ENCODE measurements at places on chromosomes 2 and 18.
A peak's percentile ranks its signal among the peaks of the same experiment; 100 is the strongest.

DNA sequence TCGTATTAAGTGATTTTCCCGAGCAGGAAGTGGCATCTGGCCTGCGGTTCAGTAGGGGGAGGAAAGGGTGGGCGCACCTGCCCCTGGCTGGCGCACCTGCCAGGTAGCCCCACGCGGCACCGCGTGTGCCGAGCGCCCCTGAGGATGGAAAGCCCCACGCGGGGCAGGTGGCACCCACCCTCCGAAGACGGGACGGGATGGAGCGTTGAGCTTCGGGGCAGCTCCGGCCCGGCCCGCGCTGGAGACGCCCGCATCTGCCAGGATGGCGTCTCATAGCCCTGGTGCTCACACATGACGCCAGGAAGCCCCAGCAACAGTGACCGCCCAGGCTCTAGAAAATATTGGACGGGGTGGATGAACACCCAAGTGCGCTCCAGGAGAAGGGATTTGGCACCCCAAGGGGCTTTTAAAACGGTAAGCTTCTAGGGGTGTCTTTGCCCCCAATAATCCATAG is 2.5 kb upstream of the NFATC1 start:
- peak; percentile 6 for DNase-seq

- DNase-seq = peak; percentile 84
Observed at GRCh38 chr2:200399046-200399445, 92.6 kb downstream of the SPATS2L start.

DNA sequence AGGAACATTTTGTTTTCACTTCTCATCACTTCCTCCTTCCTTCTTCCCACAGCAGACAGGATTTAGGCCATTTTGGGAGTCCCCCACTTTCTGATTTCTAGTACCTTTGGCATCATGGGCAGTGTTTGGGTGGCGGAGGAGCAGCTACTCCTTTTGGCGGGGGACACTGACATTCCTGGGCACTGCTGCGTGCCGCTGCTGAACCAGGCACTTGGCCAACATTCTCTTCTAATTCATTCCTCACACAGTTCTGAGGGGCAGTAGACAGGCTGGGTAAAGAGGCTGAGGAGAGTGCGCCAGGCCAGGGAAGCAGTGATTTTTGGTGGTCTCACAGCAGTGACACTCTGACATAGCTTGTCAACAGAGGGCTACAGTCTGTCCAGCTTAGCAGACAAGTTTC is 270.2 kb downstream of the LOXHD1 start:
- no peak for DNase-seq

- peak; percentile 13 for DNase-seq
Observed at GRCh38 chr2:36408198-36408703, 52.7 kb downstream of the CRIM1 start.

DNA sequence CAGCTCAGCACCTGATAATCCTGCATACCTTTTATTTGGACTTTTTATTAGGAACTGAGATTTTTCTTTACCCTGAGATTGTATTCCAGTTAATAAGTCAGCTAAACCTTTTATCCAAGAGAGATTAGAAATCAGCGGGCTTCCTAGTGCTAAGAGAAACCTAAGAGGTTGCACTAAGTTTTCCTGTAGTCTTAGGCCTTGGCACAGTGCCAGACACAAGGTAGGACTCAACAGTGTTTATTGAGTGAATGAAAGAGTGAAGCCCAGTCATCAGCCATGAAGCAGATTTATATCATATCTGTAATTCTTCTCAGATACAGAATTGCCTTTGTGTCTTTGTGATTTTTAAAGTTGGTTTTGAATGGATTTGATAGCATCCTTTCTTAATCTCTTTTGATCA is 13.6 kb downstream of the OTX1 start:
- DNase-seq = no peak

- no peak for DNase-seq
Observed at GRCh38 chr18:58255701-58256311, 211.8 kb downstream of the NEDD4L start.

- no peak for DNase-seq
Observed at GRCh38 chr2:85591563-85591962, 4.0 kb upstream of the RNF181 start.

- peak; percentile 97 for DNase-seq
Observed at GRCh38 chr2:19801367-19802080, 100.3 kb downstream of the TTC32 start.

GRCh38 chr18:48213791-48214190 is 195.4 kb downstream of the ZBTB7C start:
- DNase-seq = no peak

GRCh38 chr2:134268265-134268664 is 14.4 kb downstream of the MGAT5 start:
- no peak for DNase-seq

DNA sequence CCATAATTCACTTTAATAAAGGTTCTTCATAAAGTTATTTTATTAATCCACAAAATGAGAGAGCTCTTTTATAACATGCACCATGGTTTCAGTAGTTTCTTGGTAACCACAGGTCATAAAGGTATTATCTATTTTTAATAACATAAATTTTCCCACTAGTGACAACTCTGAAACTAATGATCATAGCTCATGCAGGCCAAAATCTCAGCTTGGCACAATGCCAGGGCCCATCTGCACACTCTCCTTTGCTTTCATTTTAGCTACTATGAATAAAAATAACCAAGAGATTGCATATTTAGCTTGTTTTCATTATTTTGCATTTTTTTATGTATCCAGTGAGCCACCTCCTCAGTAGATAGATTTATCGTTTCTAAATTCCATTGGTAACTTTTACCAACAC is 691.8 kb upstream of the CHAC2 start:
- no peak for DNase-seq

All from HCEC 1CT (cell line).